ENCODE measurements at places on chromosomes 12 and 14.

GRCh38 chr14:28294834-28295440 lies 471.6 kb upstream of the FOXG1 start:
- DNase-seq = no peak

DNA sequence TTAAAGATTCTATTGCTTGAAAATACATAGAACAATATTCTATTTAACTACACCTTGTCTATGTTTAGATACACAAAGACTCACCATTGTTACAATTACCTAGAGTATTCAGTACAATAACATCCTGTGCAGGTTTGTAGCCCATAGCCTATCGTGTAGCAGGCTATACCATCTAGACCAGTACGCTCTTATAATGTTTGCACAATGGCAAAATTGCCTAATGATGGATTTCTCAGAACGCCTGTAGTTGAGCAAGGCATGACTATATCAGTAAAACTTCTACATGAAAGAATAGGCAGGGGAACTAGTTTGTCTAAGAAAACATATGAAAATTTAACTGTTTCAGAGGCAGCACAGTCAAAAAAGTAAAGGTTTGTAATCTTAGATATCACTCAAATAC lies 375.9 kb downstream of the DAD1 start:
- no peak for DNase-seq

DNA sequence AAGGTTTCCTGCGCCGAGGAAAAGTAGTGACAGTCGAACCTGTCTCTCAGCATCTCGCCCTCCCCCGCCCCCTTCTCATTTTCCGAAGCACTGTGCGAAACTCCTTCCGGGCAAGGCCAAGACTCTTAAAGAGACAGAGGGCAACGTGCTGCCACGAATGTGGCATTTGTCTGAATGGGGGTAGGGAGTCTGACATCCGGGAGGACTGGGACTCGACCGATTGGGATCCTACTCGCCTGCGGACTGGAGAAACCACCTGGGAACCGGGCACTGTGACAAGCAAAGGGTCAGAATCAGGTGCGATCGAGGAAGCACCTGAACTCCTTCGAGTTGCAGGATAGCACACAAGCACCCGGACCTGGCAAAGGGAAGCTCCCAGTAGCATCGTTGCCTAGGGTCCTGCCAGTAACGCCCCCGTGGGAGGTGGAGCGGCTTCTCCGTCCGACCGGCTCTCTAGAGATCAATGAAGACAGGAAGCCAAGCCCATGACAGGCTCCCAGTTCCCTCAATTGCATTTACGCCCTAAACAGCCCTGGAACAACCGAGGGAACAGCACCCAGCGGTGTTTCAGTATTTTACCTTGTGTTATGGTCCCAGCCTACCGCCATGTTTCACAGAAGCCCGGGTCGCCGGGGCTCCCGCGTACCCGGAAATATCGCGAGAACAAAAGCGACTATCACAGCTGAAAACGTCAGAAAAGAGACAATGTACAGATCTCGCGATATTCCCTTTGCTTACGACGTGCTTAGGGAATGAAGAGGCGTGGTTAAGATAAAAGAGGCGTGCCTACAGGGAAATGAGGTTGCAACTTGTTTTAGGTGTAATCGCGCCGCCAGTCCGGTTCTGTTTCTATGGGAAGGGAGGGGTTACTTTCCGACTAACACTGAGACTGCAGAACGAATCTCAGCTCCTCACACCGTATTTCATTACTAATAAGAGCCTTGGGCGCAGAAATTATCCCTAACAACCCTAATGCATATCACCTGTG lies at the start of gene ERGIC2:
Gene ERGIC2 (minus strand): TSS at position 637 of the 988 bp plus-strand sequence. CDS start 9,539 bp downstream, outside the sequence.
- peak; percentile 73 for DNase-seq

GRCh38 chr14:94026889-94027469 lies 839 bp downstream of the OTUB2 start:
- DNase-seq = no peak

- no peak for DNase-seq
These were observed 69.4 kb downstream of the ACSM4 start for GRCh38 chr12:7373226-7373625.

DNA sequence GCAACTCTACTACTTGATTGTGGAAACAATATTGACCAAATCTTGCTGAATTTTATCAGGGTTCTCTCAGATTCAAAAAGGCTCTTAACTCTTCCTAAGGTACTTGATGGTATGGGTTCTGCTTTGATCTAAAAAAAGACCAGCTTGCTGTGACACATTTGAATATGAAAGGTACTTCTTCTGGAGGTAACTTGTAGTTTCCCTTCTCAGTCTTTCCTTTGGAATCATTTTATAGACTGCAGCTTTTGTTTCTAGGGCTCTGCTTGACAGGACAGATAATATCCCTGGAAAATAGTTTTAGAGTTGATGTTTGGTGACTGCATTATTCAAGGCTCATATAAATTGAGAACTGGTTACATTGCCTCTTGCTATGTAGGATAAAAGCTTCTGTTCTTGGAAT lies 251.9 kb downstream of the FUT8 start:
- DNase-seq = no peak

- DNase-seq = no peak
These were observed 13.2 kb downstream of the BEGAIN start for GRCh38 chr14:100573757-100574641.

- DNase-seq = no peak
These were observed 287.5 kb upstream of the MGAT4C start for GRCh38 chr12:86543716-86544115.

DNA sequence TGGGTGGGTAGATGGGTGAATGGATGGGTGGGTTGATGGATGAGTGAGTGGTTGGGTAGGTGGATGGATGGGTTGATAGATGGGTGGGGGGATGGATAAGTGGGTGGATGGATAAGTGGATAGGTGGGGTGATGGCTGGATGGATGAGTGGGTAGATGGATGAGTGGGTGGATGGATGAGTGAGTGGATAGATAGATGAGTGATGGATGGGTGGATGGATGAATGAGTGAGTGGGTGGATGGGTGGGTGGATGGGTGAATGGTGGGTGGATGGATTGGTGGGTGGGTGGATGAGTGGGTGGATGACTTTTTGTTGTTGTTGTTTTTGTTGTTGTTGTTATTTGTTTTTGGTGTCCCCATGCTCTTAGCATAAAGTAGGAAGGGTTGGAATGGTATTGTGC lies 45.5 kb downstream of the TBX5 start:
- DNase-seq = no peak

DNA sequence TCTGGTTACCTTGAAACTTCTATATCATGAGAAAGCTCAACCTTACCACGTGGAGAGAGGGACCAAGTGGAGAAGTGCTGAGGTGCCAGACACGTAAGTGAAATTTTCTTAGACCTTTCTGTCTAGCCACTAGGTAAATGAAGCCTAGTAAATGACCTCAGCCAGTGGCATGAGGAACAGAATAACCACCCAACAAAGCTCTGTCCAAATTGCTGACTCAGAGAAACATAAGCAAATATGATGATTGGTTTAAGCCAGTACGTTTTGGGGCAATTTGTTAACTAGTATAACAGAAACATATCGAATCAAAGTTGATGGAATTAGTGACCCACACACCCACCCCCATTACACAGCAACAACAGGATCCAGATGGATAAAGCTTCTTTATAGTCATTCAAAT lies 75.2 kb upstream of the MAX start:
- no peak for DNase-seq

All from stimulated activated CD4-positive, alpha-beta T cell treated with anti-CD3 and anti-CD28 coated beads, Interleukin-12 subunit alpha, Interleukin-12 subunit beta, amount 100 ng/mL, for 4 hours (primary cell).